Stimulated activated CD4-positive, alpha-beta T cell treated with anti-CD3 and anti-CD28 coated beads, Interleukin-4, amount 100 ng/mL, for 4 hours (primary cell): ENCODE measurements at places on chromosomes 13 and 19.

DNA sequence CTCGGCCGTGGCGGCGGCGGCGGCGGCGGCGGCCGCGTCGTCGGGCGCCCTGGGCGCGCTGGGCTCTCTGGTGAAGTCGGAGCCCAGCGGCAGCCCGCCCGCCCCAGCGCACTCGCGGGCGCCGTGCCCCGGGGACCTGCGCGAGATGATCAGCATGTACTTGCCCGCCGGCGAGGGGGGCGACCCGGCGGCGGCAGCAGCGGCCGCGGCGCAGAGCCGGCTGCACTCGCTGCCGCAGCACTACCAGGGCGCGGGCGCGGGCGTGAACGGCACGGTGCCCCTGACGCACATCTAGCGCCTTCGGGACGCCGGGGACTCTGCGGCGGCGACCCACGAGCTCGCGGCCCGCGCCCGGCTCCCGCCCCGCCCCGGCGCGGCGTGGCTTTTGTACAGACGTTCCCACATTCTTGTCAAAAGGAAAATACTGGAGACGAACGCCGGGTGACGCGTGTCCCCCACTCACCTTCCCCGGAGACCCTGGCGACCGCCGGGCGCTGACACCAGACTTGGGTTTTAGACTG lies 1.7 kb downstream of the SOX1 start:
- DNase-seq: no peak

DNA sequence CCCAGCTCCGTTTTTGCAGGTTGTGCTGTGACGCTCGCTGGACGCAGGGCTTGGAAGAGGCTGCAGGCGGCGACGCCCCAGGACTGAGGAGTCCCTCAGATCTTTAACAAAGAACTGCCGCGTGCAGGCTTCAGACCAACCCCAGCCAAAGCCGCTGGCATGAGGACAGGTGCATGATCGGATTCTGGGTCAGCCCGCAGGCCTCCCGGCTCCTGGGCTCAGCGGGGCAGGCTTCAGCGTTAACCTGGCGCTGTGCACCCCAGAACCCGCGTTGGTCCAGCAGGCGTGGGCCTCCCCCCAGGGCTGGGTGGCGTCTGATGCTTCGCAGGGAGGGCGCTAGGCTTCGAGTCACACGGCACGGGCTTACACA lies 920 bp upstream of the TIMM13 start:
- DNase-seq: no peak

DNA sequence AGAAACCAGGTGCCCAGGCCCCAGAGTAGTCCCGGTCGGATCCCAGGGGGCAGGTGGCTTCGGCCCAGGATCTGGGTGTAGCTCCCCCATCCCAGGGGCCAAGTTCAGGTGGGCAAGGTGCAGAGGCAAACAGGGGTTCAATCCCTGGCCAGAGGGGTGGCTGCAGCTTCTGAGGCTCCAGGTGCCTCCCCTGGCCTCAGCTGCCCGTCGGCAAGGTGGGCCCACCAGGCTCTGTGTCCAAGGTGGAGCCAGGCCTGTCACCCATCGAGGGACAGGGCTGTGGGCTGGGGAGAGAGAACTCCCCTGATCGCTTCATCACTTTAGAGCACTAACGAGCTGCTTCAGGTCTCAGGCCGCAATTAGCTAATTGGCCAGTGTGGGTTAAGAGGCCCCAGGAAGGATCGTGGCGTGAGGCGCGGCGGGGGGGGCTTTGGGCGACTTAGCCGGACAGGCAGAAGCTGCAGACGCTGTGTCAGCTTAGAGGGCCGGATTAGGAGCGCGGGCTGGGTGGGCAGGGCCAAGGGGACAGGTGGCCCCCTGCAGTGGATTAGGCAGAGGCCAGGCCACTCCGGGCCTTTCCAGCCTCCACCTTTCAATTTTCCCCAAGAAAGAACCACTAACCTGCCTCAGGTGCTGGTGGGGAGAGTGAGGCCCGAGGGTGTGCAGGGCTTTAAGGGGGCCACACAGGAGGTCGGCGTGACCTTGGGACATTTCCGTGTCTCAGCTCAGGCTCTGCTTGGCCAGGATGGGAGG lies 2.8 kb upstream of the RAX2 start:
- DNase-seq: no peak

- DNase-seq: no peak
Measured at GRCh38 chr13:96202315-96202714, 112.4 kb downstream of the HS6ST3 start.
